ENCODE measurements at places on chromosomes 4 and X. TPM values are rescaled to one million over a fixed set of nuclear protein-coding genes. Genes with fewer than 3 reads are reported as not detected.

The AR gene
- total RNA-seq = 1.2 TPM

The ZIC3 gene
- not detected for total RNA-seq

The TSPAN7 gene
- total RNA-seq = 43.8 TPM

GRCh38 chr4:83356899-83357661 is 22.4 kb upstream of the HPSE start:
- no peak for DNase-seq

DNA sequence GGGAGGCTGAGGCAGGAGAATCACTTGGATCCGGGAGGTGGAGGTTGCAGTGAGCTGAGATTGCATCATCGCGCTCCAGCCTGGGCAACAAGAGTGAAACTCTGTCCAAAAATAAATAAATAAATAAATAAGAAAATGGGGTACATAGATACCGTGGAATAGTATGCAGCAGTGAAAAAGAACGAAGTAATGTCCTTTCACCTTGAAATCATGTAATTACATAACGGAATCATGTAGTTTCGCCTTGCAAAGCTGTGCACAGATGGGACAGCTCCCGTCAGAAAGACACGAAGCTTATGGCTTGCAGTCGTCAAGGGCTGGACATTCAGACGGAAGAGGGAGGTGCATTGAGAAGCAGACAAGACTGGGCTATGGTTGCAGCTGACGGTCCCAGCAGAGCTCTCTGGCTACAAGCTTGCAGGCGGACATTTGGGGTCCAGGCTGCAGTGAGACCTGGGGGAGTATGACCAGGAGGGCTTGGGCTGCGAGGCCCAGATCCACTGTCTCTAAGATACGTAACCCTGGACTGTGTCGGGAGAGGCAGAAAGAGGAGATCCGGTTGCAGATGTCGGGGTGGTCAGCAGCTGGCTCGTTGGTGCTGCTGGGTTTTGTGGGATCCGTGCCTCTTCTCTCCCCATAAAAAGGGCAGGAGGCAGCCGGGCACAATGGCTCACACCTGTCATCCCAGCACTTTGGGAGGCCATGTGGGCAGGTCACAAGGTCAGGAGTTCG is 6.2 kb upstream of the P2RY8 start:
- no peak for DNase-seq

DNA sequence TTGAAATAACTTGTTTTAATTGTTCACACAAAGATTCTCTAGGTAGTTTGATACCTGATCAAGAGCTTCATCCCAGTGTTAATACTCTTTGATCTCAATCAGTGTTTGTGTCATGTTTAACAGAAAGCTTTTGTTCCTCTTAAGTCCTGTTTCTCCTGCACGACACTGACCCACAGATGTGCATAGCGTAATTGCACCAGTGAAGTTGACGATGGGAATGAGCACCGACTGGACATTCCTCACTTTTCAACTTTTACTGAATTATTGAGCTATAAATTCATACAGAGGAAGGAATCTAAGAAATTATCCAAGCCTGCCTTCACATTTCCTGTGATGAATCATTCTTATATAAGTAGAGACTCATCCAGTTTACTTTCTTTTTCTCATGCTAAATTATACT is 878.7 kb upstream of the TENM3 start:
- no peak for DNase-seq

- DNase-seq = no peak
Measured at GRCh38 chr4:94523033-94523580, 71.4 kb downstream of the PDLIM5 start.

DNA sequence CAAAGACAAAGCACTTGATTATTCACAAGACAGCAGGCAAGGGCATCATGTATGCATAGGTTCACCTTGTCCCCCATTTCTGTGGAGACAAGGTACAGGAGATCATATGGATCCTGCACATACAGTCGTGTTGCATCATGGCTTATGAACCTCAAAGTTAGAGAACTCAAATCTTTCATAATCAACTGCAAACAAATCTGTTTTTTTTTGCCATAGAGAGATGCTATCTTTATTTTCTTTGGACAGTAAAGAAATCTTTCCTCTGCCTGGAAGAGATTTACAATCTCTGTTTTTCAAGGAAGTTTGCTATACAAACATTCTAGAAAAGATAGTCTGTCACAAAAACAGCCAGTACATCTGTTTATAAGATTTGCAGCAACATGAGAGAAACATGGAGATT is 578.8 kb downstream of the ANKRD50 start:
- DNase-seq = no peak

- DNase-seq = no peak
Measured at GRCh38 chr4:140809676-140810075, 53.5 kb upstream of the TBC1D9 start.

The F8A2 gene
- 29.8 TPM for total RNA-seq

- no peak for DNase-seq
Measured at GRCh38 chr4:128347930-128348660, 60.5 kb upstream of the PGRMC2 start.

- DNase-seq = no peak
Measured at GRCh38 chr4:11423465-11423864, 5.2 kb downstream of the HS3ST1 start.

GRCh38 chr4:106676173-106676921 is 307.8 kb upstream of the GIMD1 start:
- no peak for DNase-seq

- DNase-seq = no peak
Measured at GRCh38 chrX:45851434-45851991, 650.8 kb upstream of the DIPK2B start.

- no peak for DNase-seq
Measured at GRCh38 chr4:26837993-26838842, 22.4 kb upstream of the STIM2 start.

The IBSP gene
- not detected for total RNA-seq

- peak; percentile 34 for DNase-seq
Measured at GRCh38 chr4:82268050-82268825, 105.6 kb downstream of the HNRNPD start.

The PRDM5 gene
- 6.2 TPM for total RNA-seq

GRCh38 chrX:103791228-103791627 is 14.6 kb downstream of the PLP1 start:
- DNase-seq = no peak

- no peak for DNase-seq
Measured at GRCh38 chrX:154545673-154546274, 872 bp downstream of the G6PD start.

GRCh38 chrX:55839485-55839884 is 121.9 kb downstream of the RRAGB start:
- DNase-seq = peak; percentile 75

The PARM1 gene
- 10.7 TPM for total RNA-seq

The GAGE1 gene
- not detected for total RNA-seq

- no peak for DNase-seq
Measured at GRCh38 chr4:65007841-65008439, 598.7 kb upstream of the TECRL start.

The P2RY10 gene
- 0.80 TPM for total RNA-seq

DNA sequence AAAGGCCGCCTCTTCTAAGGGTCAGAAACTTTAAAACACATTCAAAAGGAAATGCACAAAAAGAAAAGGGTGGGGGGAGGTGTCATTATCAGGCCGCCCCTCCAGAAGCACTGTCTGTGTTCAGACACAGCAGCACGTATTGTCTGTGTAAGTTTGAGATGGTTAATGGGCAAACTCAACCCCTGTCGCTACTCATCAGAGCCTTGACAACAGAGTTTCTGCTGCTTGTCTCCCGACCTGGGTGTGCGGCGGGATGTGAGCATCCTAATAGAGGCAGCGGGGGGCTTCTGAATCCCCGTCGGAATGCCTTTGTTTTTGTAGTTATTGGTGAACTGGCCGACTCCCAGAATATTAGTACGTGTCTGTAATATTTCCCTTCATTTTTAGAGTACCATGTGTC is 158.9 kb downstream of the DCTD start:
- DNase-seq = no peak

DNA sequence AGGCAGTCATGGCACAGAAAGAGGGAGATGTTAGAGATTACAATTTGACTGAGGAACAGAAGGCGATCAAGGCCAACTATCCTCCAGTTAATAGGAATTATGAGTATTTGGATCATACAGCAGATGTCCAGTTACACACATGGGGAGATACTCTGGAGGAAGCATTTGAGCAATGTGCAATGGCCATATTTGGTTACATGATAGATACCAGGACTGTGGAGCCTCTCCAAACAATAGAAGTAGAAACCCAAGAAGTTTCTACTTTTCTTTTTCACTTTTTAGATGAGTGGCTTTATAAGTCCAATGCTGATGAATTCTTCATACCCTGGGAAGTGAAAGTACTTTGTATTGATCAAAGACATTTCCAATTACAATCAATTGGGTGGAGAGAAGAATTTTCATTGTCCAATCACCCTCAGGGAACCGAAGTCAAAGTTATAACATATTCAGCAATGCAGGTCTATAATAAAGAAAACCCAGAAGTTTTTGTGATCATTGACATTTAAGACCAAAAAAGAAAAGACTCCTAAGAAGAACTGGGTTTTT is 139.1 kb downstream of the MAB21L2 start:
- DNase-seq = no peak

The PCDH19 gene
- total RNA-seq = 0.83 TPM

DNA sequence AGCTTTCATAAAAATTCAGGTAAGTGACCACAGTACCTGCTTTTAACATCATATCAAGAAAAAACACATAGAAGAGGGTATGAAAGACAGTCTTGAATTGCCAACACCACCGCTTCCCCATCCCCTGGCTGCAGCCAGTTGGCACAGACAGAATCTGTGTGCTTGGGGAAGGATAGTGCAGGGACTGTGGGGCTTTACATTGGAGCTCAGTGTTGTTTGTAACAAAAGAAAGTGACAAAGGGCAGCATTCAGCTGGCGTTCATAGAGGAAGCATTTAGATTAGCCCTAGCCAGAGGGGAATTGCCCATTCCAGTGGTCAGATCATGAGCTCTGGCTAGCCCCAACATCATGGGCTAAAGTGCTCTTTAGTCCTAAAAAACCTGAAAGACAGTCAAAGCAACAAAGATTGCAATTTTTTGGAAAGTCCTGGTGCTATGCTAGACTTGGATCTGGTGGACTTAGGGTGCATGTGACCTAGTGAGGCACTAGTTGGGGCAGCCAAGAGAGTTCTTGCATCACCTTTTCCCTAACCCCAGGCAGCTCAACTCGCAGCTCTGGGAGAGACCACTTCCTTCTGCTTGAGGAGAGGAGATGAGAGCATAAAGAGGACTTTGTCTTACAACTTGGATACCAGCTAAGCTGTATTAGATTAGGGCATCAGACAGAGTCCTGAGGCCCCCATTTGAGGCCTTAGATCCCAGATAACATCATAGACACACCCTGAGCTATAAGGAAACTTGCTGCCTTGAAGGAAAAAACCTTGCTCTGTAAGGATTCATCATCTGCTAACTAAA is 1602.4 kb upstream of the ADGRL3 start:
- DNase-seq = no peak

GRCh38 chr4:56840559-56840958 is 19.1 kb upstream of the SPINK2 start:
- DNase-seq = no peak

The SLC16A2 gene
- total RNA-seq = 2.5 TPM

DNA sequence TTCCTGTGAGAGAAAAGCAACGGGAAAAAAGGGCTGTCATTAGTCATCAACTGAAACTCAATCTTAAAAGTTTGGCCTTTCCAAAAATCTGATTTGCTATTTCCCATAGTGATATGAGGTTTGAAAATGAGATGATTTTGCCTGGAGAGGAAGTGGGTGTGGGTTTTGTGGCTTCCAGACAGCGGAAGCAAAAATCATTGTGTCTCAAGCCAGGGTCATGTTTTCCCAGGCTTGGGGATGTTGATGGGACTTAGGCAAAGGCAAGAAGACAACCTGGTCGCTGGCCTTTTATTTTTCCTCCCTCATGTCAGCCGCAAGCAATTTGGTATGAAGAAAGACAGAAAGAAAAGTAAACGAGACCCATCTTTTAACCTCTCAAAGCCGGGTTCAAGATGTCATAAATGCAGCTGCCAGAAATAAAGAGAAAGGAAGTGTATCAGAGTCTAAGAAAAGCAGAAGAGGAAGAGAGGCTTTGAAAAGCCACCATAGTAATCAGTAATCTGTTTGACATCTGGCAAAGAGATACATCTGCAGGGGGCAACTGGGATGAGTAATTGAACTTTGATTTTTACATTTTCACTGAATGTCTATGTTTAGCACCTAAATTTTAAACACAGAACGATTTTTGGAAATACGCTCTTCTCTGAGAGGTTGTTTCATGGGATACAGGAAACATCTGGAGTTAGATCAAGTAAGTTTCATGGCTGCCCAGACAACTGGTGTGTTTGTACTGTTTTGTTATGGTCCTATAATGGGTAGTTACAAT is 521.6 kb upstream of the SLIT2 start:
- no peak for DNase-seq

DNA sequence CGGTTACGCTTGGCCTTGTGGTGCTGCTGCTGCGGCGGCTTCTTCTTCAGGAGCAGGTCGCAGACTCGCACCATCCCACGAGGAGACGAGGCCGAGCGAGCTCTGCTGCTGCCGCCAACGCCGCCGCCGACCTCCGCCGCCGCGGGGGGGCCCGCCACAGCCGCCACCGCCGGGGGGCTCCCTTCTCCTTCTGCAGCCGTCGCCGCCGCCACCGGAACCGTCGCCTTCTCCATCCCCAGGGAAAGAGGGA is 237 bp downstream of the ANKRD17 start:
- DNase-seq = no peak

DNA sequence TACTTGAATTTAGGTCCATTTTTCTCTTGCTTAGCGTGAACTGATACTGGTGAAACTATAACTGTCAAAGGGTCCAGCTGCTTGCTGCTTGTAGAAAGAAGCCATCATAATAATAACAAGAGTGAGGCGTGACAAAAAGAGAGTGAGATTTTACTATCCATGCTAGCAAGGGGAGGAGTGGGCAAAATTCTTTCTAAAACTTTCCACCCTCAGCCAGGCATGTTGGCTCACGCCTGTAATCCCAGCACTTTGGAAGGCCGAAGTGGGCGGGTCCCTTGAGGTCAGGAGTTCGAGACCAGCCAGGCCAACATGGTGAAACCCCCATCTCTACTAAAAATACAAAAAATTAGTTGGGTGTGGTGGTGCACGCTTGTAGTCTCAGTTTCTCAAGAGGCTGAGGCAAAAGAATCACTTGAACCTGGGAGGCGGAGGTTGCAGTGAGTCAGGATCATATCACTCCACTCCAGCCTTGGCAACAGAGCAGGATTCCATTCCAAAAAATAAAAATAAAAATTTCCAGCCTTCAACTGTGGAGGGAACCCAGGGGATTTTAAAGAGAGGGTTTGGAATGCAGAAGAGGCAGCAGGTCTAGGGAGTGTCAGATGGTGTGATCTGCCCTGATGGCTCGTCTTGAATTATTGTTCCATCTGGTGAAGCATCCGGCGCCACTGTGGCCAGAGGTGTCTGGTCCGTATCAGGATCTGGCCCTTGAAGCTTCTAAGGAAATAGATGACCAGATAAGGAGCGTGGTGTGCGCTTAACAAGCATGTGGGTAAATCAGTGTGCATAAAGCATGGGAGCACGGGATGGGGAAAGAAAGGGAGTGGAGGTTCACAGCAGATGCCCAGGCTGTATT is 51.8 kb downstream of the LRP2BP start:
- no peak for DNase-seq

The ANK2 gene
- total RNA-seq = 27.1 TPM

DNA sequence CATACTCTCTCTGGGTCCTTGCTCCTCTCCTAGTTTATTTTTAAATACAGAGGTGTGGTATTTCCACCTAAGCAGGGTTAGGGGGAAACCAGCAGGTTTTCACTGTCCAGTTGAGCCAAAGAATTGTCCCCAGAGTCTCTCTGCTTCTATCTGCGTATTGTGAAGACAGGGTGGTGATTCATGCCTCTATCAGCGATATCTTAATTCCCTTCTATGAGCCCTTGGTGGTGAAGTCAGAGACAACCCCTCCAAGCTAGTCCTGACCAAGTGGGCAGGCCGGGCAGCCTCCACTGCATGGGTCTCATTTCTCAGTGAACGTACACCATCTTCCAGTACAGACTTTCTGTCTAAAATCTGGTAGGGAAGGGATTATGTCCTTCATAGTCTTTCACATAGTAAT is 100.5 kb upstream of the GPR34 start:
- DNase-seq = no peak

The SLC10A3 gene
- 11.6 TPM for total RNA-seq
